Head of caudate nucleus (tissue), 42 donors: ENCODE measurements at places on chromosomes 13 and 19.
A peak's percentile ranks its signal among the peaks of the same experiment; 100 is the strongest.

DNA sequence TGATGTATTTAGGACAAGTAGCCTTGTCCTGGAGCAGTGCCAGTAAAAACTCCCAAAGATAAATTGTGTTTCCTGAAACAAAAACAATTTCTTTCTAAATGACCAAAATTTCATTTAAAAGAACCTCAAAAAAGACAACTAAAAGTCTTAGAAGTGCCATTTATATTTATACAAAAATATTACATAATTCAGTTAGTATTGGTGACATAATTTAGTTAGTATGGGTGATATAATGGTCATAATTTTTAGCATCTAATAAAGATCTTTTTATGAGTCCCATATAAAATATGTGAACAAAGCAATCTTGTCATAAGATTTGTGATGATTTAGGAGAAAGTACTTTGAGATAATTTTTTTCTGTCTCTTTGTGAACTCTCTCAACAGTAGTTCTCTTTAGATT lies 76.0 kb downstream of the ELF1 start:
- DNase-seq = no peak

DNA sequence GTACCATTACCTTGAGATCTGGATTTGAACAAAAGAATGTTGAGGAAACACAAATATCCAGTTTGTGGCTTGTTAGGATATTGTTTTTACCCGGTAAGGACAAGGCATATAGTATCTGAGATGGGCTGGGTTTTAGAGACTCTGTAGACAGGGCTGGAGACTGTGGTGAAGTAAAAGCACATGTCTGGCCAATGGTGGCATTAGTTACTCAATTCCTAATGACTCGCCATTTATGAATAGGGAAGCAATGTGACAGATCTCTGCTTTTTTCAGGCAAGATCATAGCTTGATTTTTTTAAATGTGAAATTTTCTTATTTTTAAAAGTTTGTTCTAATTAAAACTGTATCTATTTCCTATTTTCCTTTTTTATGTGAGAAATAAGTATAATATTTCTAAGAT lies 371.1 kb upstream of the SPRY2 start:
- no peak for DNase-seq

DNA sequence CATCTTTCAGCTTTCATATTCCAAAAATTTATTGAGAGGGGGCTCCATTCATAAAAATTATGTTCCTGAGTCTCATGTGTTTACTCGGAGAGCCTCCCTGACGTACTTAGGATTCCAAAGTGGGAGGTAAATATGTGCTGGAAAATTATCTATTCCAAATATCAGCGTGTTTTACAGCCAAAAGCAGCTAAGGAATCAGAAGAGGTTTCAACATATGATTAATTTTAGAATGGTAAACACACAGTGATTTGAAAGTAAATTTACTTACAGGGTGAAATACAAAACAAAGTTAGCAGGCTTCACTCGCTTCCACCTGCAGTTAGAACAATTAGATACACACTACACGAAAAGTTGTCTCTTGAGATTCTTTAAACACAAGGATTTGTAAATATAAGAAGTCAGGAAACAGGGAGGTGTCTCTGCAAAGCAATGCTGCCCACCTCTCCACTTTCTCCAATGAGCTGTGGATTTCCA lies 313.8 kb upstream of the NBEA start:
- no peak for DNase-seq

- no peak for DNase-seq
Measured at GRCh38 chr13:46963904-46964303, 67.1 kb upstream of the HTR2A start.

DNA sequence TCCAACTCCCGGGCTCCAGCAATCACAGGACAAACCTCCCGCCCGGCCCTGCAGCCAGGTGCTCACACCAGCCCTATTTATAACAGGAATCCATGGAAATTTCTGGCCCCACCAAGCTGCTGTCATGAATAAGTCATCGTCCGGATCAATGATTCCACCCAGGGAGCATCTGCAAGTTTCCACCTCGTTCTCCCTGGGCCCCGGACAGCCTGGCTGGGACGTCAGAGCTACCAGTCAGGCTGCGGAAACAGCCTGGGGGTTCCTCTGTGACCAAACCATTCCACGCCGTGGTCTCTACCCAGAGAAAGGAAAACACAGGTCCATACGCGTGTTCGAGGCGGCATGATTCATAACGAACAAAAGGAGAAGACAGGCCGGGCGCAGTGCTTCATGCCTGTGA lies 20.7 kb upstream of the PTBP1 start:
- no peak for DNase-seq

DNA sequence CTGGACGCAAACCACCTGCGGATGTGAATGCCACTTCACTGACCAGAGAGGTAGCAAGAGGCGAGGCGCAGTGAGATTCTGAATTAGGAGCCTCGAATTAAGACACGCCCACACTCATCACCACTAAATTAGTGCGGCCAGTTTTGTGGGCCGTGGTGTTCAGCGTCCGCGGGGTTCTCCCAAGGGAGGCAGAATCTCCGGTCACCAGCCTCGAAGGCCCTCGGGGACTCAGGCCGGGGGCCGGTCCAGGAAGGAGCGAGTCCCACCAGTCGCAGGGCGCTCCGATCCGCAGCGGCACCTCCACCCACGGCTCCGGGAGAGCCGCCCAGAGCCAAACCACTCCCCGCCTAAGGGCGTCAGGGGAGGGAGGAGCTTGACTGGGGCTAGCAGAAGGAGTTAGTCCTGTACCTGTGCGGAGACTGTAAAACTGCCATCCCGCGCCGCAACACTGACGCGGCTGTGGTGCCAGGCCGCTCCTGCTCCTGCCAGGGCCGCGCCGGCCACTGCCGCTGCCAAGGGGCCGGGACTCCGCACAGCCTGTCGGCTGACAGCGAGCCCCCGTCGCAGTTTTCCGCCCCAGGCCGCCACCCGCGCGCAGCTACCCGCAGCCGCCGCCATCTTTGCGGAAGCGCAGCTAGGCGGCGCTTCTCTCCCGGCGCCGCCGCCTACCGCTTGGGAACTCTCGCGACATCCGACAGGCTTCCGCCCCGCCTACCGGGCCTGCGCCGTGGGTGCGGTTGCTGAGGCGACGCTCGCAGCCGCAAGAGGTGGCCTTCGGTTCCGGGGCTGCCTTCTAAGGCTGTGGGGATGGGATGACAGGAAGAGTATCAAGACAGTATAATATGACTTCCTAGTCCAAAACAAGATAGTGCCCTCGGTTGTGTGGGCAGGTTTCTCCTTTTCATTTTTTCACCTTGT lies at the start of gene MICU2:
MICU2 (minus strand) TSS at position 640 of the 918 bp plus-strand sequence; CDS start at position 618, 22 bp downstream.
- peak; percentile 89 for DNase-seq

GRCh38 chr13:100464006-100464405 lies 124.6 kb downstream of the GGACT start:
- DNase-seq = no peak

- DNase-seq = no peak
Measured at GRCh38 chr19:4361152-4362046, 18.0 kb downstream of the MPND start.

GRCh38 chr13:66665991-66666390 lies 564.1 kb downstream of the PCDH9 start:
- peak; percentile 63 for DNase-seq

GRCh38 chr19:35318679-35319448 lies 10.1 kb upstream of the CD22 start:
- DNase-seq = peak; percentile 80

GRCh38 chr19:50896591-50897190 lies 14.5 kb downstream of the KLK4 start:
- no peak for DNase-seq
